ENCODE measurements at places on chromosomes 2 and 18.
A peak's percentile ranks its signal among the peaks of the same experiment; 100 is the strongest.

GRCh38 chr2:1605102-1606045 is 138.9 kb downstream of the PXDN start:
- no peak for DNase-seq

DNA sequence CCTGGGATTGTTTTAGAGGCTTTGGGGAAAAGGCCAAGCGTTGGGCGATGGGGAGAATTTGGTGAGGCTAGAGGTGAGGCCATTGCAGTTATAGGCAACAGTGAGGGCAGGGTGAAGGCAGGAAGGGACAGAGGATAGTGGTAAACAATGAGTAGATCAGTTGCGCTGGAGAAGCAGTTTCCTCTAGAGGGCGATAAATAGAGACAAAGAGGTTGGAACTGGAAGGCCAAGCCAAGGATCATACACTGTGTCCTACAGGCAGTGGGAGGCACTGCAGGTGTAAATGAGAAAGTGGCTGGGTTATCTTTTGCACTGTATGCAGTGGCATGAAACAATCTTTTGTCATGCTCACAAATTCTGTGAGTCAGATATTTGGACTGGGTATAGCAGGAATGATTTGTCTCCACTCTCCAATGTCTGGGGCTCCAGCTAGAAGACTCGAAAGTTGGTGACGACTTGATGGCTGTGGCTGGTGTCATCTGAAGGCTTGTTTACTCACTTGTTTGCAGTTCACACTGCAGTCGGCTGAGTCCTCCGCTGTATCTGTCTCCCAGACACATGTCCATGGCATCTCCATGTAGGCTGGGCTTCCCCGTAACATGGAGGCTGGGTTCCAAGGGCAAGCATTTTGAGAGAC is 82.1 kb downstream of the TNP1 start:
- no peak for DNase-seq

DNA sequence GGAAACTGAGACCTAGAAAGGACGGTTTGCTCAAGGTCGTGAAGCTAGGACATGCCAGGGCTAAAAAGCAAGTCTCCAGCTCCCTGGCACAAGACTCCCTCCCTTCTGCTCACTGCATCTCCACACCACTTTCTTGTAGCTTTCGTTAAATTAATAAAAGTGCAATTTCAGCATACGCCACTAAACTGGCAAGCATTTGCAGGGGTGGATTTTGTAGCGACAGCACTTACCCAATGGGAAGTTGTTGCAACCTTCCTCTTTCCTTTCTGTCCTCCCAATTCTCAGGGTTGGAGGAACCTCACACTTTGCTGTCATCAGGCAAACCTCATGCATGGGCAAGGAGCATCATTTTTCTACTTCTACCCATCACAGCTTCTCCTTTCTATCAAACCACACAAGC is 7.4 kb upstream of the RHOB start:
- no peak for DNase-seq

- DNase-seq, result peak; percentile 10
Observed at GRCh38 chr2:64914735-64915509, 74.3 kb upstream of the SLC1A4 start.

GRCh38 chr18:46950064-46950656 is 32.8 kb downstream of the KATNAL2 start:
- DNase-seq, result no peak

All from GM04504 (cell line).